Cortex of kidney (tissue), 1 donor: ENCODE measurements at places on chromosomes 7 and 10.

- DNase-seq: no peak
Measured at GRCh38 chr10:28714401-28715053, 37.2 kb downstream of the BAMBI start.

DNA sequence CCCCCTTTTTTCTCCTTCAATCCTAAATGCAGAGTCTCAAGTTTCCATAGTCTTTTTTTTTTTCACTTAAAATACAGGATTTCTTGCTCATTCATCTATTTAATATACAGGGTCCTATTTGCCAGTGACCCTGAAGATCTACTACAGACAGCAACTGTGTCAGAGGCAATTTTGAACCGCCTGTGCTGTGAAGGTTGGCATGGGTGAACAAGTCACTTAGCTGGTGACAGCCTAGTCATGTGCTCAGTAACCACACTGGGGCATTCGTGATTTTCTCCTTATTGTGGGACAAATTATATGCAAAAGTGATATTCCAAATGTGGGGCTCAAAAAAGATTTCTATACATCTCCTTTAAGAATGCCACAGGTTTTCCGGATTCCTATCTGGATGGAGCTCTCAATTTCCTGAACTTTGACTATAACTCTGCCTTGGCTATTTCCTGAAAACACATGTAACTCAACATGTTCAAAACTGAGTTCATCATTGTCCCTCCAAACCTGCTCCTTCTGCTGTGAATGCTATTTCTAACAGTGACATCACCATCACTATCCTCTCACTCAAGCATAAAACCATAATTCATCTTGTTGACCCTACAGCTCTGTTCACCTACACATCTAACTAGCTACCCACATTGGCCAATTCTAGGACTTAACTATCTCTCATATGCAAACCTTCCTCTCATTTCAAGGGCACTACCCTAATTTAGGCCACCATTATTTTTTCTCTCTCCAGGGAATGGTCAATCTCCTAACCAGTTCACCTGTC is 36.7 kb downstream of the CDK6 start:
- no peak for DNase-seq

- DNase-seq: no peak
Measured at GRCh38 chr7:149570784-149571183, 73.2 kb upstream of the ZNF746 start.

- no peak for DNase-seq
Measured at GRCh38 chr7:889391-889790, 13.0 kb downstream of the GET4 start.

DNA sequence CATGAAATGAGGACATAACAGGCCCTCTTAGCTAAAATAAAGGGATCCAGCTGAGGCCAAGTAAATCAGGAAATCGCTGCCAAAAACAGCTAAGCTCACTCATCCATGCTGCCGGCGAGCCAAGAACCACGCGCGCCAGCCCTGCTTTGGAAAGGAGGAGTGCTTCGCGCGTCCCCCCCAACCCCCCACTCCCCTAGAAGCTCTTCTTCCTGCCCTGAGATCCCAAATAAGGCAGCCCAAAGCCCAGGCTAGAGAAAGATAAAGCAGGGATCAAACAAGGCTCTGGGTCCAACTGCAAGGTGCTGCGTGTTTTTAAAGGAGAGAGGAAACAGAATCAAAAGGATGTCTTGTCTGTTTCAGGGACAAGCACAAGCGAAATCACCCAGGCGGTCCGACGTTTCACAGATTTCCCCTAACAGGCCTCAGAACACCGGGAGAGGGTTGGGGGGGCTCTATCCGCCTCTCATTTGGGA is 168.3 kb upstream of the AUTS2 start:
- no peak for DNase-seq

- no peak for DNase-seq
Measured at GRCh38 chr10:120508393-120508792, 51.4 kb downstream of the PLPP4 start.

- DNase-seq: no peak
Measured at GRCh38 chr10:30587522-30588031, 42.0 kb downstream of the LYZL2 start.

DNA sequence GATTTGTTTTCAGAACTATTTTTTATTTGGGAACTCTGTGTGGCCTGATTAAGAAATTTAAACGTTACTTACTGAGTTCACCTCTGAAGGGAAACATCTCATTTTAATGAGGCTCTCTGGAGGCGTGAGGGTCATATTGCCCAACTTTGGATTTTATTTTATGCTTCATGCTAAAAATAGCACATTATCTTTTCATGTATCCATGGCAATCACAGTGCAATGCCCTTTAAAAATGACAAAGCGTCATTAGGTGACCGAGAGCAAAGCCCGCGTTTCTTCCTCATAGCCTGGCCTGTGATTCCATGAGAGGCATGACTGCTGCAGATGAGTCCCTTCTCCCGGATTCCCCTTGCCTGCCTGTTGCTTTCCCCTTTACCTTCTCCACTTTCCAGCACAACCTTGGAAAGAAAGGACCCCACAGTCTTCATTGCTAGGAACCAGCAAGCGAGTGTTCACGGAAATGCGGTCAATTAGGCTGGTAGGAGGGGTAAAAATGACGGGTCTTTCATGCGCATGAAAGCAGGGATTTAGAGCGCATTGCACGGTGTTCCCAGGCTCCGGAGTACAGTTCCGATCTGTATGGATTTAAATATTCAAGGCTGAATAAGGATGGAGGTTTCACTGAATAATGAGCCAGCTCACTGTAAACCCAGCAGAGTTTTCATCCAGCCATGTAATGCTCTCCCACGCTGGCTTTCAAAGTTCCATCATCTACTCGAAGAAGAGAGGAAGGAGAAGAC is 98.2 kb upstream of the PITRM1 start:
- DNase-seq: no peak
